ENCODE measurements at places on chromosomes 6 and 20. TPM values are rescaled to one million over a fixed set of nuclear protein-coding genes. Genes with fewer than 3 reads are reported as not detected.

The TBC1D32 gene
- 8.4 TPM for total RNA-seq

The PSORS1C2 gene
- not detected for total RNA-seq

The COL9A3 gene
- 3.6 TPM for total RNA-seq

The GGTLC1 gene
- 0.40 TPM for total RNA-seq

The LTB gene
- total RNA-seq: 4.9 TPM

The LST1 gene
- total RNA-seq: 18.4 TPM

The CDH26 gene
- 3.3 TPM for total RNA-seq

The SYNCRIP gene
- 63.8 TPM for total RNA-seq

The ALDH8A1 gene
- 1.0 TPM for total RNA-seq

DNA sequence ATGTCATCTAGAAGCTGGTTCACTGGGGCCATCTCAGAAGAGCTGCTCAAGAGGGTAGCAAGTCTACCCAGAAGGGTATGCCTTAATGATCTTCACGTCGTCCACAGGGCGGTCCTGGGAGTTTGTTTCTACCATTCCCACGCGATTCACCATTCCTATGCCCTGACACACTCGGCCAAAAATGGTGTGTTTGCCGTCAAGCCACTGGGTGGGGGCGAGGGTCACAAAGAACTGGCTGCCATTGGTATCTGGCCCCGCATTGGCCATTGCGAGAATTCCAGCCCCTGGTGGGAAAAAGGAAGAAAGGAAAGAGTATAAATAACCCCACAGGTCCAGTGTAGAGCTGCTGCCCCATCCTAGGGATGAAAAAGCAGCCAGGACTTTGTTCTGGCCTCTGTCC is 16.5 kb upstream of the CPNE5 start:
- no peak for DNase-seq

- no peak for DNase-seq
Measured at GRCh38 chr6:439641-440167, 48.2 kb downstream of the IRF4 start.

DNA sequence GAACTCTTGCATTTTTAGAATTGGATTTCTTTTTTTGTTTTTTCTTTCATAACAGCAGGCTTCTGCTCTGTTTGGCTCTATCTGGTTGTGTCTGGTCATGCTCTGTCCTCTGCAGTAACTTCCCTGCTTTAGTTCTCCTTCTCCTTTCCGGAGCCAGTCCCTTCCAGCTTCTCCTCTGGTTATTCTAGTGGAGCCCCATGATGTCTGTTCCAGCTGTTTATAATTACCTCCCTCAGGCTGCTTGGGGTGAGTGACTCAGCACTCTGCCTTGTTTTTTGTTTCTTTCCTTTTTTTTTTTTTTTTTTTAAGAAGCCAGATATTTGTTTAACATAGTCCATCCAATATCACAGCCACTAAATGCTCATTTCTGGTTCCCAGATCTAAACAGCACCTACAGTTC is 409.6 kb downstream of the MAFB start:
- DNase-seq: peak; percentile 61

- DNase-seq: no peak
Measured at GRCh38 chr6:53770780-53771249, 24.0 kb upstream of the LRRC1 start.

- DNase-seq: no peak
Measured at GRCh38 chr20:54173653-54174456, at the start of gene CYP24A1. CYP24A1 (minus strand) TSS chr20:54173986; CDS start chr20:54173579, 407 bp downstream.

DNA sequence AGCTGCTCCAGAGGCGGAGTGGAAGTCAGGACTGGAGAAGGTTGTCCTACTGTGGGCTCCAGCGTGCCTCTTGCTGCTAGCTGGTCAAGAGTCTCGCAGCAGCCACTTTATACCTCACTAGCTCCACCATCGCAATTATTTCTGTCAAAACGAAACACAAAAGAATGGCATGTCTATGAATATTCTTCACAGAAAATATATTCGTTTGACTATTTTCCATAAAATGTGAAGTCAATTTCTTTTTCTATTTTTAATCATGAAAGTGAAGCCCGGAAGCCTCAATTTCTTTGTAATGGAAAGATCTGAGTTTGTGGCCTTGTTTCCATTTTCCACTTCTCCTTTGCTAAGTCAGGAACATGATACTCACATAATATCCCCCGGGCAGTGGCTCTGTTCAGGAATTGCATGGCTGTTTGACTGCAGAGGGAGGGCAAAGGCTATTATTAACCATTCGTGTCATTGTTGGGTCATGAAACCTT is 51.7 kb downstream of the DTD1 start:
- no peak for DNase-seq

DNA sequence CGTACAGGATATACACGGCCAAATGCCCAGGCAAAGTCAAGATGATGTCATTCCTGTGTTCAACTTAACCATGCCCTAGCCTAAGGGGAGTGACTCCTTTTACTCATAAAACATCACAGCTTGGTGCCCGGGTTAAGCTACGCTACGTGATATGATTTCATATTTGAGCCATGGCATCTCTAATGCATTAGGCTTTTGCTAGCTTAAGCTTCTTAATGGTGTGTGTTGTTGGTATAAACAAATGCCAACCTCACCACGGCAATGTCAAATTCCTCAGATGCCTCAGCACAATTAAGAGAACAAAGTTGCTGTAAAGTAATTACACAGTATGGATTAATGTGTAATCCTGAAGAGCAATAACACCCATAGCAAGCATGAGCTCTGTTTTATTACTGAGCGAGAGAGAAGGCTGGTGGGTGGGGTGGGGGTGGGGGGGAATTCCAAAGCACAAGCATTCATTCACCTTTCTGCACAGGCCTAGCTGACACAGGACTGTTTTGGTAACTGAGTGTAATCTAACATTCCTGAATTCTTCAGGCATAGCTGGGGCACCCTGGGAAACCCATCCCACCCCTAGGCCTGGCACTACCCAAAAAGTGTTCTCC is 44.7 kb upstream of the CNKSR3 start:
- no peak for DNase-seq

DNA sequence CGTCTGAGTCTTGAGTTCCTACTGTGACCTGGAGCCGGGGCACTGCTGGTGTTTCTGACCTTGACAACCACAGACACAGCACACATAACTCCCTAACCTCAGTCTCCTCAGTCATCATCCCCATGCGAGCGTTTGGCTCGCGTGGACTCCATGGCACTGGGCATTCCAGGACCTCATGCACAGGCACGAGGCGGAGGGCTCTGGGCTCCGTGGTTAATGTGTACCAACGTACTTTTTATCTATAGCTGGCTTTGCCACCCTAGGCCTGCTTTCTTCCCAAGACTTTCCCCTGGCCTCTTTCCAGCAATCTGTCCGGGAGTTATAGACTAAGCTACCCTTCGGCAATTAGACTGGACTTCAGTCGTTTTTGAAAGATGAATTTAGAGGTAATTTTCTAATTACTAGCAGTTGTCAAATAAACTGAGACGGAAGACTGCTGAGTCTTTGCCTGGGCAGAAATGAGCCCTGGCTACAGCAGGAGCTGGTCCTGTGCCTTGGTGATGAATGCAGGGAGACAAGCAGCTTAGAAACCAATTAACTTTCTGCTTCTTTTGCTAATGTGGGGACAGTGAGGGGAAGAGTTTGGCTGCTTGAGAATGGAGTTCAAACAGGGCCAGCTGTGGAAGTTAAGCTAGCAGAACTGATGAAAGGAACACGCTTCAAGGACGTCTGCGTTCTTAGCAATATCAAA is 16.1 kb upstream of the CTCFL start:
- peak; percentile 63 for DNase-seq

DNA sequence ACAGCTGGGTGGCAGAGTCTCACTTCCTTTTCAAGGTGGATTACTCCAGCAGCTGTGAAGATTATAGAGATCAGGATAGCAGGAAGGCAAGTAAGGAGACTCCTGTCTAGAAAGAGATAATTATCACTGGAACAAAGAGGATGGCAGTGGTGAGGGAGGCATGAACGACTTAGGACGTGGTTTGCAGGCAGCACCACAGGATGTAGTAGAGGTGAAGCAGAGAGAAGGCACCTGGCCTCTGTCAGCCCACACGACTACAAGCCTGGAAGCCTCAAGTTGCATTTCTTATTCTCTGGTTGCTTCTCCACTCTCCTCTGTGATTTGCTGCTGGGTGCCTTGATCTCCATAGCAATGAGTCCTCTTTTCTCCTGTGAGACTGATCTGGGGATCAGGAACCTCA is 62.7 kb downstream of the TSHZ2 start:
- no peak for DNase-seq

DNA sequence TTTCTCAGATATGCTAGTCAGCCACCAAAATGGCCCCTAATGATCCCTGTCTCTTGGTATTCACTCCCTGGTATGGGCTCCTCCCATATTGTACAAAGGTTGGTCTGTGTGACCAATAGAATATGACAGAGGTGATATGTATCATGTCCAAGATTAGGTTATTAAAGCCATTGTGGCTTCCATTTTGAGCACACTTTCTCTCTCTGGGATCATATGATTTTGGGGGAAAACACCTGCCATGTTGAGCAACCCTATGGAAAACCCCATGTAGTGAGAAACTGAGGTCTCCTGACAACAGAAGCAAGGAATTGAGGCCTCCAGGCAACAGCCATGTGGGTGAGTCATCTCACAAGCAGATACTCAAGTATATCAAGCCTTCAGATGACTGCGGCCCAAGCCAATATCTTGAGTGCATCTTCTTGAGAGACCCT is 7.1 kb upstream of the ZNF318 start:
- DNase-seq: no peak

DNA sequence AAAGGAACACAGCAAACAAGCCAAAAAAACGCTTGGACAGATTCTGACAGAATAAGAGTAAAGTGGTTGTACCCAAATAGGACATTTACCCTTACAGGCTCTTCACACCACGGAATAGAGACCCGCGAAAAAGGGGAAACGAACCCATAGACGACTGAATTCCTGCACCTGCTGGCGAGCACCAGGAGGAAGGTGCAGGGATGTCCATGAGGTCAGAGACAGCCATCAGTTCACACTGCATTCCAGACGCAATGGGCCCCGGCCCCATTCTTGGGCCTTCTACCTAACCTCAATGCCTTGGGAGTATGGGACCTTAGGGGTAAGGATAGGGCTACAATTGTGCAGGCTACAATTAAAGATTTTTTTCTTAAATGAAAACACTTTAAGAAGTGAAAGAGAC is 5.2 kb upstream of the DIDO1 start:
- no peak for DNase-seq
